ENCODE measurements at places on chromosomes 7 and 10. TPM values are rescaled to one million over a fixed set of nuclear protein-coding genes. Genes with fewer than 3 reads are reported as not detected.

Gene CTAGE8
- 0.31 TPM for total RNA-seq

Gene LRRC18
- total RNA-seq: not detected

Gene ATOH7
- not detected for total RNA-seq

Gene SPDYE11
- not detected for total RNA-seq

Gene AOAH
- 136 TPM for total RNA-seq

Gene MYO1G
- 465 TPM for total RNA-seq

Gene HOXA10
- 0.88 TPM for total RNA-seq

Gene SGCE
- 2.2 TPM for total RNA-seq

Gene CTBP2
- 61.3 TPM for total RNA-seq

Gene ZNF727
- 0.76 TPM for total RNA-seq

Gene DNMBP
- 4.3 TPM for total RNA-seq

Gene CALML3
- total RNA-seq: not detected

Gene KIN
- 14.8 TPM for total RNA-seq

Gene NFE2L3
- 29.1 TPM for total RNA-seq

Gene CDK6
- 404 TPM for total RNA-seq

Gene CYP2C8
- total RNA-seq: not detected

Gene HUS1
- total RNA-seq: 61.7 TPM

Gene SFTPA2
- not detected for total RNA-seq

Gene PALS2
- 13.7 TPM for total RNA-seq

Gene PTPRE
- 147 TPM for total RNA-seq

Gene HOXA9
- total RNA-seq: 2.4 TPM

Gene CRYGN
- not detected for total RNA-seq

Gene CYP2E1
- 0.71 TPM for total RNA-seq

Gene PTF1A
- total RNA-seq: not detected

Gene NMT2
- 3.4 TPM for total RNA-seq

Gene SMC3
- total RNA-seq: 55.2 TPM

Gene OR2A42
- total RNA-seq: not detected

Gene ASB10
- not detected for total RNA-seq

Gene NEBL
- total RNA-seq: not detected

Gene EPDR1
- total RNA-seq: 2.6 TPM

Gene KCNIP2
- total RNA-seq: 2.2 TPM

Gene FAM221A
- total RNA-seq: 6.4 TPM

Gene SKIDA1
- total RNA-seq: not detected

Gene PPA1
- total RNA-seq: 285 TPM

Gene COMMD3
- 50.1 TPM for total RNA-seq

Gene PPP1R17
- total RNA-seq: not detected

Gene ZP3
- 8.4 TPM for total RNA-seq

Gene DNA2
- total RNA-seq: 25.8 TPM

Measured in natural killer cell treated with Interleukin-12 subunit alpha and Interleukin-12 subunit beta and Interleukin-15 and Interleukin-18, amount 100 ng/mL, for 72 hours (primary cell).